HuH-7.5 (cell line): ENCODE measurements at places on chromosomes 6 and 20.

- no peak for DNase-seq
These were observed at the start of gene TNFRSF6B for GRCh38 chr20:63696628-63697356. Gene TNFRSF6B, plus strand, starts transcription at chr20:63696652. Its CDS starts 116 bp downstream, at chr20:63696768.

GRCh38 chr20:35006531-35006971 lies 50.9 kb downstream of the MYH7B start:
- no peak for DNase-seq

- DNase-seq = no peak
These were observed 76.4 kb downstream of the HMGN3 start for GRCh38 chr6:79157961-79158644.

GRCh38 chr6:17580518-17581048 lies 19.5 kb upstream of the FAM8A1 start:
- DNase-seq = no peak

DNA sequence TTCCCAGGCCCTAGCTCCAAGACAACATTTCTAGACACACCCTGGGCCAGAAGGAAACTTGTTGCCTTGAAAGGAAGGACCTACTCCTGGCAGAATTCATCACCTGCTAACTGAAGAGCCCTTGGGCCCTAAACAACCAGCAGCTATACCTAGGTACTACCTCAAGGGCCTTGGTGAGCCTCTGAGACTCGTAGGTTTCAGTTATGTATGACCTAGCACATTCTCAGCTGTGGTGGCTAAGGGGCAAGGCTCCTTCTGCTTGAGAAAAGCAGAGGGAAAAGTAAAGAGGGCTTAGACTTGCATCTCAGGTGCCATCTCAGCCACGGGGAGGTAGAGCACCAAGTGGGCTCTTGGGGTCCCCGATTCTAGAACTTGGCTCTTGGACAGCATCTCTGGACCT lies 132.3 kb upstream of the NHSL1 start:
- DNase-seq = no peak

DNA sequence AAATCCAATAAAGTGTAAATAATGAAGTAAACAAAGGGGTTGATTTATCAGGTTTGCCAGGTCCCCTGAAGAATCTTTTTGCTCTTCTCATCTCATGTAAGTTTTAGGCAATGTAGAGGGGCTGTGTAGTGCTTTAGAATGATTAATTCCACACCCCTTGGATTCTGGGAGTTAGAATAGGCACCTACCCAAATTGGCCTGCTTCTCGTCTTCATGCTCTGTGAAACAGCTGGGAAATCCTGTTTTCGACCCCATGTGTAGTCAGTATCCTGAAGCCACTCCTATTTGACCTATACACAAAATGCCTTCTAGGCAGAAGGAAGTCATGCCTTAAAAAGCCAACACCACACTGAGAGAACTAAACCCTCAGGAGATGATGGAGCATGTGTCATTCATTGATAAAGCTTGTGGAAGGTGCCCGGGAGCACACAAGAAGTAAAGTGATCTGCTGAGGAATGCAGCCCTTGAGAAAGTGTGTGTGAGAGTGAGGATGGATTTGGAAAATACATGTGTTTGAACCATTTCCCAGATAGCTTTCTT lies 170.9 kb downstream of the KLHL32 start:
- no peak for DNase-seq

DNA sequence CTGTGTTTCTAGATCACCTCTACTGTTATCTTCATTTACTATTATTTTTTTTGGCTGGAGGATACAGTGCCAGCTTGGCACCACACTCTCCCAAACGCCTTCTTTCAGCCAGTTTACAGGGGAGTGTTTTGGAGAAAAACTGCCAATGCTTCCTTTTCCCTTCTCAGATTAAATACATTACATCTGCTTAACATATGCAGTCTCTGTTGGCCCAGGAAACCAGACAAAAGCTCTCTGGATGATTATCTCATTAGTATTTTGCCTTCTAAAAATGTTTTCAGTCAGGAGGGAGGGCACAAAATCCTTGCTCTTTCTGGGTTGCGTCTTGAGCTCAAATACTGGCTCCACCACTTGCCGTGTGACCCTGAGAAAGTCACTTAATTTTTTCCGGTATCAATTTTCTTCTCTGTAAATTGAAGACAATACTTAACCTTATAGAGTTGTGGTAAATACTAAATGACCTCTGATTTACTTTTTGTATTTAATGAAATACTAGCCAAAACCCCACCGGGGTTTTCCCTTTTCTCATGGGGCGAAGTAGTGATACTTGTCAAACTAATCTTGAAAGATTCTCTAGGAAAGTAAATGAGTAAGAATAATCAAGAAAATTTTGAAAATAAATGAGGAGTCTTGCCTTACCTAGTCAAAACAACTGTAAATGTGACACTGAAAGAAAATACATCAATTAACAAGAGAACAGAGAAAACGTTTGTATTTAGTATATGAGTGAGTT lies 146.2 kb downstream of the MMS22L start:
- DNase-seq = no peak

DNA sequence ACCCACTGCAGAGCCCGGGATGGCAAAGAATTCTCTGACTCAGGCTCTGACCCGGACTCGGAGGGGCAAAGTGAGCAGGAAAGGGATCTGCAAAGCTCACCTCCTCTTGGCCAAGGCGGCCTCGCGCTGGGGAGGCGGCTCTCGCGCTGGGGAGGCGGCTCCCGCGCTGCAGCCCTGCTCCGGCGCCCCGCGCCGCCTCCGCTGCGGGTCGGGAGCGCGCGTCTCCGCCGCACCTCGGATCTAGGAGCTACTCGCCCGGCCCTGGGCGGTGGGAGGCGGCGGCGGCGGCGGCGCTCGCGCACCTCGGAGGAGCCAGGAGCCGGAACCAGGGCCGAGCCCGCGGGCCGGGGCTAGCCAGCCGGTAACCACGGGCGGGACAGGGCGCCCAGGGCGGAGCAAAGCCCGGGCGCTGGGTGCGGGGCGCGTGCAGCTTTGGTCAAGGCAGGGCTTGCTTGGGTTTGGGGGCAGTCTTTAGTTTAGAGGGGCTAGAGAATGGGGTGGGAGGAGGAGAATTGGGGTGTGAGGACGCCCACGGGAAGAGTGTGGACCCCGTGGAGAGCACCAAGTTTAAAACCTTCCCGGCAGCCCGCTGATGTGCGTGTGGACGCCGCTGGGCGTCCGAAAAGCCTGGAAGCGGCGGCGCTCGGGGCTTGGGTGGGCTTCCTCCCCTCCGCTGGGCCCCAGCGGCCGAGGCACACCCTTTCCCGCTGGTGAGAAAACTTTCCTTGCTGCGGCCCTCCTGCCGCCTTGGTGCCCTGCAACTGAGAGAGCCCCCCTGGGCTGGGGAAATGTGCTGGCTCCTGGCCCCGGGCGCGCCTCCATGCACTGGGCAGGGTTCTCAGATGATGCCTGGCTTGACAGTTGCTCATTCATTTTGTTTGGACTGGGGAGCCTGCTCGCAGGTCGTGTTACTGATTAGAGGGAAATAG lies at the start of gene MRAP2:
Gene MRAP2 (plus strand): TSS at position 250 of the 929 bp plus-strand sequence. CDS start 21,547 bp downstream, outside the sequence.
- DNase-seq = peak; percentile 40

- no peak for DNase-seq
These were observed 410.0 kb upstream of the JAG1 start for GRCh38 chr20:11083841-11084240.

DNA sequence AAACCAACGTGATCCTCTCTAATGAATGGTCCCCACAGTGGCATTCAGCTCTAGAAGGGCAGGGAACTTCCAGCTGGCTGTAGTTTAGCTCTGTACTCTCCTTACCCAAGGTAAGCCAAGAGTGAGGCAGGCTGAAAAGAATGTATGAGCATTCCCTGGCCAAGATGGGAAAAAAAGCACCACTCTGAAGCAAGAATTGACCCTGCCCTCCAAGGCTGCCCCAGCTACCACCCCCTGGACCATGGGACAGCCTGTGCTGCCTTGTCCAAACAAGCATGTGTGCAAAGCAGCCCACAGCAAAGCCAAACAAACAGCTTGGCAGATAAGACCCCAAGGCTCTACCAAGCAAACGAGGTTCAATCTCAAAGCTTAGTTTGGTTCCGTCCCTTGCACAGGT lies 73.9 kb downstream of the GFOD1 start:
- no peak for DNase-seq

- peak; percentile 23 for DNase-seq
These were observed 13.4 kb downstream of the ZNF318 start for GRCh38 chr6:43355862-43356590.
